ENCODE measurements at places on chromosomes 13 and 19. TPM values are rescaled to one million over a fixed set of nuclear protein-coding genes. Genes with fewer than 3 reads are reported as not detected.

Gene NLRP5
- total RNA-seq, result 0.07 TPM

Gene CGB5
- total RNA-seq, result 0.39 TPM

Gene KLK8
- total RNA-seq, result not detected

Gene WTIP
- 35.3 TPM for total RNA-seq

Data from A549 treated with dexamethasone at 1 μM for 4 hours (cell line).